Natural killer cell treated with Interleukin-12 subunit alpha and Interleukin-12 subunit beta and Interleukin-15 and Interleukin-18, amount 100 ng/mL, for 72 hours (primary cell): ENCODE measurements at places on chromosomes 2 and 18. TPM values are rescaled to one million over a fixed set of nuclear protein-coding genes. Genes with fewer than 3 reads are reported as not detected.

The SAG gene
- total RNA-seq = not detected

The APLF gene
- total RNA-seq = 3.2 TPM

The LINC00305 gene
- total RNA-seq = not detected

The UBXN4 gene
- total RNA-seq = 138 TPM

The DTNB gene
- total RNA-seq = 5.3 TPM

The DSG2 gene
- total RNA-seq = not detected

The MERTK gene
- total RNA-seq = 0.67 TPM

- DNase-seq = no peak
Observed at GRCh38 chr2:9693646-9694045, 62.8 kb upstream of the YWHAQ start.

DNA sequence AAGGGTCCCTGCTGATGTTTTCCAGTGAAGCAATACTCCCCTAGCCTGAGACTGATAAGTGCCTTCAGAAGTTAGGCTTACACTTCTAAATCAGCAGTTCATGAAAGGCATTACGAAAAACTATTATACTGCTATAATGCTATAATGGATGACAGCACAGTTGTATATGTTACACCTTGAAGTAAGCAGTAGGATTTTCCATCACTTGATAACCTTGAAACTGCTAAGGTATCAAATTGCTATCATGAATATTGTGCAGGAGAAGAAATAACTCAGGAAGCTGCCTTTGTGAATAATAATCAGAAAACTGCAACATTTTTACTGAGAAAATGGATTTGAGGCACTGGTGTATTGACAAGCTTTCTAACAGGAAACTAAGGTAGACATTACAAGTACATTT, 142.3 kb downstream of the HNMT start:
- DNase-seq = no peak

- no peak for DNase-seq
Observed at GRCh38 chr2:141957321-141957720, 173.5 kb downstream of the LRP1B start.

DNA sequence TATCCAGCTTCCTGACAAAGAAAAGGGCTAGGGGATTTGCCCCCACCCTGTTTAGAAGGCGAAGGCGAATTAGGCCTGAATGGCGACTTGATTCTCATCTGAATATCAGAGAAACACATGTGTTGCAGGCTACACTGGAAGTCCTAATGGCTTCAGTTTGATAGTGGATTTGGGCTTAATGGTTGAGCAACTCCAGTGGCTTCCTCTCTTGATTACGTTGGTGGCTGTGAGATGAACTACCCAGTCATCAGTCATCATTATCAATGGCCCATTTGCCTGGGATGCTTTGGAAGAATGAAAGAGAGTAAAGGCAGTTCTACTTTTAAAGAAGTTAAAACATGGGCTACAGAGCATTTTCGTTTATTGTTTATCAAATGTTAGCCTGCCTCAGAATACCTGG, 60.9 kb upstream of the IL1R1 start:
- no peak for DNase-seq

DNA sequence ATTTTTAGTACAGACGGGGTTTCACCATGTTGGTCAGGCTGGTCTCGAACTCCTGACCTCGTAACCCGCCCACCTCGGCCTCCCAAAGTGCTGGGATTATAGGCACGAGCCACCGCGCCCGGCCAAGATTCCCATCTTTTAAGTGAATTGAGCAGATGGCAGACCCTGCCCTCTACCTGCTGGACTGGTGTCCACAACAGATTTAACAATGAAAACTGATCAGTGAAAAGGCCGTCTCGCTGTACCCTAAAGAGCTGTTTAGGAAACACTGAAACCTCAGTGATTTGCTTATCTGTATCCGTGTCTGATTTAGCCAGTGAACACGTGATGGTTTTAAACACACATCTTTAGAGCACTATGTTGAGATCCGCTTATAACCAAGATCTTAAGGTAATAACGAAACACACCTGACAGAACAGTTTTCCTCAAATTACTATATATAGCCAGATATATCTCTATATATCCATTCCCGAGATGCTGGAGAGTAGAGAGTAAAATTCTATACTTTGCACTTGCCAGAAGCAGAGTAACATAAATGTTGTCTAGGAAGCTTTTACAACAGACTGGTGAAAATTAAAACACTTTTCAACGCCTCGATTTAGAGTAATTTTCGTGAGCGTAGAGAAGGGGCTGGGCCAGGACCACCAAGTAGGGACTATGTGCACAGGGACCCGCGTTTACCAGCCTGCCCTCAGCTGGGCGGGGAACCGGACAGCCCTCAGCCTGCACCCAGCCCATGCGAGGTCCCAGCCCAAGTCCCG, 594 bp downstream of the FAM161A start:
- no peak for DNase-seq

GRCh38 chr2:101827246-101827645, 129.7 kb downstream of the MAP4K4 start:
- no peak for DNase-seq

DNA sequence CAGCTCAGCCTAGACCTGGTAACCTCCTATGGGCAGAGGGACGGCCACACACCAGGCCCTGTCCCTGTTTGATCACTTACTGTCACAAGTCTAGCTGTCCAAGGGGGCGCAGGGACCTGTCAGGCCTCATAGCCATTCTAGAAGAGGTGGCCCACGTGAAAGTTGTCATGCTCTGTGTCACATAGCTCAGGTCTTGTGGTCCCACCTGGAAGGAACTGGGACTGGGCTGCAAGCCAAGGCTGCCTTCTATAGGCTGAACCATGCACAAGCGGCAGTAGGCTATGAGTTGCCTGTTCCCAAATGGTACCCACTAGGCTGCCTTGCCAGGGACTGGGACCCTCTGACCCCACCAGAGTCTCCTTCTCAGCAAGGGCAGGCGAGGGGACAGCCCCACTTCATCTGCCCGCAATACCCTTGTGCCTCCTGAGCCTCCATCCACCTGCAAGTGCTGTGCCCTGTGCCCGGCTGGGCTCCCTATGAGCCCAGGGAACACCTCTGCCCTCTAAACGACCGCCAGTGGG, 177.5 kb downstream of the ANAPC1 start:
- no peak for DNase-seq

DNA sequence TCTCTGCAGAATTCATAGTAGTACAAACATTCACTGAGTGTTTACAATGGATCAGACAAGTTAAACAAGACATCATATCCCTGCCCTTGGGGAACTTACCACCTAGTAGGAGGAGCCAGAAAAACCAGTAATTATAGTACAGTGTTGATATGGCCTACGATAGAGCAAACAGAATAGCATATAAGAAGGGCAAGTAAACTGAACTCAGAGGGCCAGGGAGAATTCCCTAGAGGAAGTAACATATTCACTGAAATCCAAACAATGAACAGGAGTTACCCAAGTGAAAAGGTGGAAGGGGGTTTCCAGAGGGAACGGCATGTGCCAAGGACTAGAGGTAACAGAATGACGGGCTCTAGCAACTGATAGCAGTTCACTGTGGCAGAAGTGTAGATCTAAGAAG, 34.1 kb downstream of the NHEJ1 start:
- DNase-seq = no peak

- DNase-seq = no peak
Observed at GRCh38 chr2:73028841-73029240, 42.7 kb downstream of the SFXN5 start.

- DNase-seq = no peak
Observed at GRCh38 chr18:56273541-56274219, 364.7 kb downstream of the TXNL1 start.

DNA sequence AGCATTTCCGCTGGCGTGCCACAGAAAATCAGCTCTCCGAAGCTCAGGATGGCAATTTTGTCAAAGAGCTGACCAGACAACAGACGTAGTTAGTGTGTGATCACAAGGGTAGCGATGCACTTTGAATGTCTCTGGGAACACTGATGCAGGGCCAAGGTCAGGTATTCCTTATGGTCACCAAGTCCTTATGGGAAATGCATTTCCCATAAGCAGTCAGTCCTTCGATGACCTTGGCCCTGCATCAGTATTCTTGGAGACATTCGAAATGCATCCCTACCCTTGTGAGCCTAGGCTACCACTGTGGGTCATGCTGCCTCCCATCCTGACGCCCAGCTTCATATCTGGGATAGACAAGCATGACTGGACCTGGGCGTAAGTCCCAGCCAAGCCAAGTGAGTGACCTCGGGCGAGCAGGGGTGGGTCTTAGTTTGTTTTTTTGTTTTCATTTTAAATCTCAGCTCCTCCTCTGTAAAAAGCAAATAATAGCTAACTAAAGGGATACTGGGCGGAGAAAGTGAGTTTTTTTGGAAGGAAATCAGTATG, 13.6 kb downstream of the ABCG5 start:
- DNase-seq = no peak

- DNase-seq = no peak
Observed at GRCh38 chr2:224612578-224612977, 27.4 kb upstream of the CUL3 start.

DNA sequence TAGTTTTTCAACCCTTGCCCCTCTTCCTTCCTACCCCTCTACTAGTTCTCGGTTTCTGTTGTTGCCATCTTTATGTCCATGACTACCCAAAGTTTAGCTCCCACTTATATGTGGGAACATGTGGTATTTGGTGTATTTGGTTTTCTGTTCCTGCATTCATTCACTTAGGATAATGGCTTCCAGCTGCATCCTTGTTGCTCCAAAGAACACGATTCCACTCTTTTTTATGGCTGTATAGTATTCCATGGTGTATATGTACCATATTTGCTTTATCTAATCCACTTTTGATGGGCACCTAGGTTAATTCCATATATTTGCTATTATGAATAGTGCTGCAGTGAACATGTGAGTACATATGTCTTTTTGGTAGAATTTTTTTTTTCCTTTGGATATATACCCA, 20.6 kb upstream of the DSC1 start:
- no peak for DNase-seq
